CD4-positive, alpha-beta memory T cell (primary cell): ENCODE measurements at places on chromosomes 5 and 9.
A peak's percentile ranks its signal among the peaks of the same experiment; 100 is the strongest.

DNA sequence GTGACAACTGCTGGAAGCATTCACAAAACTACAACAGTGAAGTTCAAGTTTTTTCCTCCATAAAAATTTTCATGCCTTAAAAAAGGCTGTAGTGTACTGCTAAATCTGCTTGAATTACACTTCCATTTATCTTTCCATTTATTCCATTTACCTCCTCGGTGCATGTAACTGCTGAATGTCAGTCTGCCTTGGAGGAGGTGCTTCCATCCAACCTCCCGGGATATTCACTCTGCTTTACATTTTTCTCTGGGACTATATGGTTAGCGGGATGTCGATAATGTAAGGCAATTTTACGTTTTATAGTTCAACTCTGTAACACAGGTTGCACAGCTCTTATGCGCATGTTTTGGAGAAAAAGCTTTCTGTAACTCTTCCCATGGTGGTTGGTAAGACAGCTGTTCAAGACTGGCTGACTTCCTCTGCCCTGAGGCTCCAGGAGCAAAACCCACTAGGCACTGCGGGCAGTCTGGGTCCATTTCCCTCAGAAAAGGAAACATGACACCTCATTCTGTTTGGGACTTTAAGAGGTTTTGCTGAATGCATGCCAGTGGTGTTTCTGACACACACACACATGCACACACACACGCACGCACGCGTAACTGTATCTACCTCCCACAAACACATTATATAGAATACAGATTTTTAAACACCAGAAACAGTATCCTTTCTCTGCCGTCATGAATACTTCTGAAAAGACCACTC lies 66.1 kb downstream of the SPTLC1 start:
- H3K27me3 ChIP-seq = no peaks in the 10 kb centered on the region
- no peak overlapping the region for H3K4me3 ChIP-seq
- peaks cover 56% of the 10 kb centered on the region for H3K36me3 ChIP-seq
- DNase-seq = no peak
- no peaks in the 10 kb centered on the region for H3K4me1 ChIP-seq
- H3K27ac ChIP-seq = no peak overlapping the region

DNA sequence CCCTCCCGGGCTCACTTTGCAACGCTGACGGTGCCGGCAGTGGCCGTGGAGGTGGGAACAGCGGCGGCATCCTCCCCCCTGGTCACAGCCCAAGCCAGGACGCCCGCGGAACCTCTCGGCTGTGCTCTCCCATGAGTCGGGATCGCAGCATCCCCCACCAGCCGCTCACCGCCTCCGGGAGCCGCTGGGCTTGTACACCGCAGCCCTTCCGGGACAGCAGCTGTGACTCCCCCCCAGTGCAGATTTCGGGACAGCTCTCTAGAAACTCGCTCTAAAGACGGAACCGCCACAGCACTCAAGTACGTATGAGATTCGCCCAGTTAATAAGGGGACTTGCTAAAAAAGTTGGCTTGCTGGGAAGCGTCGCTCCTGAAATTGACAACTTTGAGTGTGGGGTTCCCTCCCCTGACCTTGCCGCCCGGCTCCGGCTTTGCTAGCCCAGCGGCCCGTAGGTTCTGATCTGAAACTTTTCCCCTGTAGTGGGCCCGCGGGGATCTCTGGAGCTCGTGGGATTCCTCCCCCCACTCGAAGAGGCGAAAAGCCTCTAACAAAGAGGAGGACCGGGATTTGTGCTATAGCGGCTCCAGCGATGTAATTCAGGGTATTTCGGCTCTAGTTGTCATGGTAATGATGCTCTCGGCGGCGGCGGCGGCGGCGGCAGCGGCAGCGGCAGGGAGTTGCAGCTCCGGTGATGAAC lies 572 bp downstream of the NR4A3 start:
- peak overlapping the region; percentile 83 for H3K4me3 ChIP-seq
- H3K4me1 ChIP-seq = peaks cover 47% of the 10 kb centered on the region
- peak; percentile 73 for DNase-seq
- peak overlapping the region; percentile 93 for H3K27ac ChIP-seq

DNA sequence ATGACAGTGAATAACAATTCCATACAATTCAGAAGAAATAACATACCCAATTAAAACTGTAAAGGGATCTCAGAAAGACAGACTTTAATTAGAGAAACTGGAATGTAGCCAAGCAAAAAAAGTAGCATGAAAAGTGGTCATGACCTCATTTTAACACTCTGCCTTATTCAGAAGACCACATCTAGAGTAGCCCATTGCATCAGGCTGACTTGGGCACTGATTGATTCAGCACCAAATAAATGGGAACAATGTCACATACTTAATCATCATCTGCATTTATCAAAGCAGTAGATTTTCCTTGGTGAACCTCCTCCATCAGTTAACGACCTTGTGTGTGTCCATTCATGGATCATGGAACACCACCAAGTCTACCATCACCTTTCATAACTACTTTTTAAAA lies 992.1 kb downstream of the NR2F1-AS1 start:
- H3K36me3 ChIP-seq = no peaks in the 10 kb centered on the region
- no peak for DNase-seq
- H3K27me3 ChIP-seq = no peaks in the 10 kb centered on the region
- H3K4me1 ChIP-seq = no peaks in the 10 kb centered on the region
- H3K27ac ChIP-seq = no peak overlapping the region
- no peak overlapping the region for H3K4me3 ChIP-seq

DNA sequence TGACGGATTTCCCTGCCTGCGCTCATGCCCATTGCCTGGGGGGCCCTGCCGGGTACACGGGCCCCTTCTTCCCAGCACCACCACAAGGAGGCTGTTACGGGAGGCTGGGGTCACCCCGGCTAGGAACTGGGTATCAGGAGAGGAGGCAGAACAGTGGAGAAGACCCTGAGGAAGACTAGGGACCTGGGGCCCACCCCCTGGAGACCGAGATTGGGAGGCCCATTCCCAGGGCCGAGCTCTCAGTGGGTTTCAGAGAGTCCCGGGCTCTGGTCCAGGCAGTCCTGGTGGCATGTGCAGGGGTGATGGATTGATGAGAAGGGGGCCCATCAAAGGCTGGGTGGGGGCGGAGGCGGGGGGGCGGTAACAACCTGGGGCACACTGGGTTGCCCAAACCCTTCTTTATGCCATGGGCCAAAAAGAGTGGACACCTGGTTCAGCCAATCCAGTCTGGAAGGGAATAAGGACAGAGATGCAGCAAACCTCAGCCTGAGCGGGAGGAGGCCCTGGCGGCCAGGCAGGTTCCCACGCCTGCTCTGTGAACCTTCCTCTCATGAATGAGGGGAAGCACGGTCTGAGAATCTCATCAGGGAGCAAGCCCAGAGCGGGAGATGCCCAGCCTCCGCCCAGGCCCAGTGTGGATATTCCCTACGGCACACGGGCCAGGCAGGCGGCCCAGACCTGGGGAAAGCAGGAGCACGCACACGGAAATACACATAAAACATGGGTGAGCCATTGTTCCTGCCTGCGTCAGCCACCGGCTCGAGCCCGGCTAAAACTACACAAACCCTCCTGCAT lies 785 bp upstream of the P4HA2 start:
- H3K27ac ChIP-seq = no peak overlapping the region
- H3K4me1 ChIP-seq = peaks cover 4% of the 10 kb centered on the region
- no peaks in the 10 kb centered on the region for H3K36me3 ChIP-seq
- H3K4me3 ChIP-seq = no peak overlapping the region

DNA sequence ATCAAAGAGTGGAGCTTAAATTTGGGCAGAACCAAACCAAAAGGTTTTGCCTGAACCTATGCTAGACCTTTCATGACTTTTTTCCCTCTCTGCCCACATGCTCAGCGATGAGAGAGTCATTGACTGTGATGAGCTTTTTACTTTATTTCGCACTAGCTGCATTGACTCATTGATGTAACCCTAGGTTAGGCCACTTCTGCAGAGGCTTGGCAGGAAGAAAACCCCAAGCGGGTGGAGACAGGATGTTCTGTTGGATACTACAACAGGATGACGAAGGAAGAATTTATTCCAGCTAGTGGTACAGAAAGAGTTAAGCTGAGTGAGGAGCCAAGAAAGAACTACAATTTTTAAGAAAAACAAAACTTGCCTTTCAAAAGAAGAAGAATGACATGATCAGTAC lies 18.4 kb downstream of the AGXT2 start:
- no peak for DNase-seq
- no peak overlapping the region for H3K27ac ChIP-seq
- no peaks in the 10 kb centered on the region for H3K36me3 ChIP-seq
- H3K27me3 ChIP-seq = no peaks in the 10 kb centered on the region
- H3K4me3 ChIP-seq = no peak overlapping the region

- H3K36me3 ChIP-seq = no peaks in the 10 kb centered on the region
- H3K27me3 ChIP-seq = no peaks in the 10 kb centered on the region
- H3K4me1 ChIP-seq = peaks cover 28% of the 10 kb centered on the region
- no peak for DNase-seq
- no peak overlapping the region for H3K4me3 ChIP-seq
Measured at GRCh38 chr9:37410969-37411785, 11.3 kb upstream of the GRHPR start.

- H3K36me3 ChIP-seq = no peaks in the 10 kb centered on the region
- no peak overlapping the region for H3K4me3 ChIP-seq
- no peak overlapping the region for H3K27ac ChIP-seq
- H3K27me3 ChIP-seq = no peaks in the 10 kb centered on the region
- no peaks in the 10 kb centered on the region for H3K4me1 ChIP-seq
- DNase-seq = peak; percentile 19
Measured at GRCh38 chr5:149852641-149853330, 91.8 kb downstream of the PDE6A start.

DNA sequence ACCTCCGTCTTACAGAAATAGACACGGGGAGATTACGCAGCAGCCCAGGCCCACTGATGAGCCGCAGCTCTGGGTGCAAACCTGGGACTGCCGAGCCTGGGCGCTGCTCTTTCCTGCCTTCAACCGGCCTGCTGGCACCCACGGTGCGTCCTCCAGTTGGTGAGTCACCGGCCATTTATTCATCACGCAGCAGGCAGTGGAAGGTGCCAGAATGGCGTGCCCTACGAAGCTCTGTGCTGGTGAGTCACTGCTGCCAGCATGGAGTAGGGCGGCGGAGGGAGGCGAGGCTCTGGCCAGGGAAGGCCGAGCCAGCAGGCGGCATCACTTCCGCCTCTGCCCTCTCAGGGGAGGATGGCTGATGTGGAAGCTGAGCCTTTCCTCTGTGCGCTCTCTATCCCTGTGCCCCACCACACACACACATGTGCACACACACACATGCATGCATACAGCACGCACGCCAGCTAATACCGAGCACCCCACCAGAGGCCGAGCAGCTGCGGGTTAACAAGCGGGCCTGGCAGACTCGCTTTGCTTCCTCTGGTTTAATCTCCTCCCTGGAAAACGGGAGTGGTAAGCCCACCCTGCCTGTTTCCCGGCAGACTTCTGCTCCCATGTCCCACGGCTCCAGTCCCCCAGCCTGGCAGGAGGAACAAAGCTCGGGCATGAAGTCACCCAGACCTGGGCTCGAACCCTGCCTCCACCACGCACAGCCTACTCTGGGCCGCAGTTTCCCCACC lies 39.2 kb downstream of the OLFM1 start:
- H3K4me3 ChIP-seq = no peak overlapping the region
- no peak for DNase-seq
- H3K27ac ChIP-seq = no peak overlapping the region
- H3K36me3 ChIP-seq = no peaks in the 10 kb centered on the region

- DNase-seq = no peak
- H3K36me3 ChIP-seq = no peaks in the 10 kb centered on the region
- H3K4me1 ChIP-seq = no peaks in the 10 kb centered on the region
- H3K4me3 ChIP-seq = no peak overlapping the region
- H3K27me3 ChIP-seq = no peaks in the 10 kb centered on the region
Measured at GRCh38 chr5:54390539-54391031, 64.9 kb upstream of the HSPB3 start.

GRCh38 chr5:360257-361027 lies 38.9 kb downstream of the AHRR start:
- no peak overlapping the region for H3K27ac ChIP-seq
- H3K27me3 ChIP-seq = no peaks in the 10 kb centered on the region
- no peak overlapping the region for H3K4me3 ChIP-seq
- no peaks in the 10 kb centered on the region for H3K36me3 ChIP-seq
- no peak for DNase-seq

GRCh38 chr5:17219006-17219422 lies 1.6 kb downstream of the BASP1 start:
- no peak for DNase-seq
- no peak overlapping the region for H3K4me3 ChIP-seq
- H3K27me3 ChIP-seq = no peaks in the 10 kb centered on the region
- no peaks in the 10 kb centered on the region for H3K4me1 ChIP-seq
- no peak overlapping the region for H3K27ac ChIP-seq
- H3K36me3 ChIP-seq = no peaks in the 10 kb centered on the region

- DNase-seq = no peak
- H3K4me1 ChIP-seq = no peaks in the 10 kb centered on the region
- H3K4me3 ChIP-seq = no peak overlapping the region
- no peaks in the 10 kb centered on the region for H3K27me3 ChIP-seq
- no peak overlapping the region for H3K27ac ChIP-seq
- no peaks in the 10 kb centered on the region for H3K36me3 ChIP-seq
Measured at GRCh38 chr9:20335668-20336332, 286.5 kb downstream of the MLLT3 start.

DNA sequence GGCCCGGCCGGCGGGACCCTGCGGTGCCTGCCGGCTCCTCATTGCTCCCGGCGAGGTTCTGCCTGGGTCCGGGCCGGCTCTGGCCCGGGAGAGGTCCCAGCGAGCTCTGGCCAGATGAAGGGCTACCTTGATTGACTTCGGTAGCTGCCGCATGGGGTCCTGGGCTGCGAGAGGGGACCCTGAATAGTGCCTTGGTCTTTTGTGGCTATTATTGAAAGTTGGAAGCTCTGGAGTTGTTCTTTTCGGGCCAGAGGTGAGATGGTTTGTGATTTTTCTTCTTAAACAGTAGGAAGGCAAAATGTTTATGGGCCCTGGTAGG lies 635 bp downstream of the NAA35 start:
- H3K4me3 ChIP-seq = peak overlapping the region; percentile 43
- H3K27me3 ChIP-seq = no peaks in the 10 kb centered on the region

DNA sequence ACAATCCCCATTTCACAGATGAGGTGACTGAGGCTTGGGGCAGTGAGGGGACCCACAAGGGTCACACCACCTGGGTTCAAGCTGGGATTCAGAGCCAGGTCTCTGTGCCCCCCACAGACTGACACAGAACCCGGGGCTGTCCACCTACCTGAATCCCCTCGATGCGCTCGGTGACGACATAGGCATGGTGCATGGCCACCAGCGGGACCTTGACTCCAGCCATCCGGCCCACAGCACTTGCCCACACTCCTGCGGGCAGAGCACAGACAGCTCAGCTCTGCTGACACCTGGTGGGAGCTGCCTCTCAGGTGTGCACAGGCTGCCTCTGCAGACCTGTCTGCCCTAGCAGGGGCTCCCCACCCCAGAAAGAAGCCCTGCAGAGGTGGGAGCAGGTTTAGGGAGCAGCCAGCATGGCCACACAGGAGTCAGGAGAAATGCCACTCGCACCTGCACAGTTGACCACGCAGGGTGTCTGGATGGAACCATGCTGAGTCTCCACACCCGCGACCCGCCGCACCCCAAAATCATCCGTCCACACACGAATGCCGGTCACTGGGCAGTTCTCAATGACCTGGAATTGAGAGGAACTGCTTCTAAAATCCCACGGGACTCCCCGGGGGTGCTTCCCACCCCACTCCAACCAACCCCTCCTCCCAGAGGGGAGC lies 8.4 kb downstream of the SARDH start:
- no peaks in the 10 kb centered on the region for H3K36me3 ChIP-seq
- no peak overlapping the region for H3K27ac ChIP-seq
- H3K27me3 ChIP-seq = no peaks in the 10 kb centered on the region
- H3K4me3 ChIP-seq = no peak overlapping the region
- DNase-seq = no peak
- H3K4me1 ChIP-seq = peaks cover 10% of the 10 kb centered on the region
